Stimulated activated CD4-positive, alpha-beta T cell treated with anti-CD3 and anti-CD28 coated beads, TNF-alpha, amount 100 ng/mL, for 1 hour (primary cell): ENCODE measurements at places on chromosomes 1 and 21.

DNA sequence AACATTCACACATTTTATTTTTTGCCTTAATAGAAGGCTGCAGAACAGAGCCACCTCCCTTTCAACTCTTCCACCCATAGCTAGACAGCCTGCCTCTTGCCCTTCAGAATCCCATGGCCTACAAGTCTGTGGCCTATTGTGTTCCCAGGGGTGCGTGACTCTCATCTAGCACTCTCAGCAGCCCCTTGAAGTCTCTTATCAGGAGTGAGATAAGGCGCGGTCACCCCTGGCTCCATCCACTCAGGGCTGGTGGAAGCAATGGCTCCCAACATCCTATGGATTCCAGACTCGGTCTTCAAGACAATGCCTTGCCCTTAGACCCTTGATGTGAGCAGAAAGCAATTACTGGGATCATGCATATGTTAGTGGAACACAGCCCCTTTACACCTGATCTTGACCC, 264.1 kb upstream of the GREM2 start:
- no peak for DNase-seq

- no peak for DNase-seq
These were observed 112.9 kb upstream of the ATP1A1 start for GRCh38 chr1:116260115-116260514.

- DNase-seq: no peak
These were observed 9.2 kb upstream of the PALMD start for GRCh38 chr1:99636647-99637175.

DNA sequence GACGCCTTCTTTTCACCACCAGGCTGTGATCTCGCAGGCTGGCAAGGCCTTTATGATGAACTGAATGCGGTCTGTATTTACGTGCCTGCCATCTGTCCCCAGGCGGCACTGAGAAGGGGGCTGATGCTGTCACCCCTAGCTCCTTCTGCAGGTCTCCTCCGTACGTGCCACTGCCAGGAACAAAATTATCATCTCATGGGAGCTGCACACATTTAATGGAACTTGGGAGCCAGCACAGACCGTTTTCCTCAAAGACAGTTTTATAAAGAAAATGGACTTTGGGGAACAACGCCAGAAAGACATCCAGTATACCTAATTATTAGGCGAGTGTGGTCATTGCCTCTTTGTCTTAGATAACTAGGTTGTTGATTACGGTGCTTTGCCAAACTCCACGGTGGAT, 434.5 kb downstream of the KIF26B start:
- no peak for DNase-seq

DNA sequence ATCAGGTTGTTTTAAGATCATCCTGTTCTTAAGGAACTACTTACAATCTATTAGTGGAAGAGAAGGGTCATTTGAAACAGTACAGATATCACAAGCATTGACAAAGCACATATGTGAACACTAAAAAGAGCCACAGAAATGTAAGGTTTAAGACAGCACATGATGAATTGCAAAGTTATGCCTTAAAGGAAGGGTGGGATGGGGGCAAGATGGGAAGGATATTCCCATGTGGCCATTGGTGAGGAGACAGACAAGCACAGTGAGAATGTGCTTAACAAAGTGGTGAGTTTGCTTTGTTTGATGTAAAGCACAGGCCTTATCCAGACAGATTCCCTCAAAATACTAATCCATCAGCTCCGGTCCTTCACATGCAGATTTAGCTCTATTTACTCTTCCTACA, 151.6 kb upstream of the IVNS1ABP start:
- DNase-seq: no peak

DNA sequence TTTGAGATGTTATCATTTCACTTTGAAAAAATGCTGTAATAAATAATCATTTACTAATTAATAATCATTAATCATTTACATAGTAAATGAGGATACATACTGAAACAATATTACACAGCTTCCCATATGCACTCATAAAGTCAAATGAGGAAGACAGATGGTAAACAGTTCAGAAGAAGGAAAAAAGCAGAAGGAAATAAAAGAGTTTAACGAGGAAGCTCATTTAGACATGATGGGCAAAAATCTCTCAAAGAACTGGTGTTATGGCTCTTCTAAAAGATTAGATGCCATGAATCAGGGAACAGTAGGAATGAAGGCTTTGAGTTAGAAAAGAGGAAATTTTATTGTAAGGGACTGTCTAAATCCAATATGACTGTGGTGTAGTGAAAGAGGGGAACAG, 347.6 kb downstream of the PTPRC start:
- DNase-seq: no peak

GRCh38 chr21:42614396-42614795, 39.0 kb upstream of the PDE9A start:
- DNase-seq: no peak

- no peak for DNase-seq
These were observed 15.3 kb downstream of the ZMYM6 start for GRCh38 chr1:35016406-35016805.
